ENCODE measurements at places on chromosomes 5 and 9.

- no peak for DNase-seq
These were observed 367.3 kb upstream of the C9orf72 start for GRCh38 chr9:27940535-27940934.

DNA sequence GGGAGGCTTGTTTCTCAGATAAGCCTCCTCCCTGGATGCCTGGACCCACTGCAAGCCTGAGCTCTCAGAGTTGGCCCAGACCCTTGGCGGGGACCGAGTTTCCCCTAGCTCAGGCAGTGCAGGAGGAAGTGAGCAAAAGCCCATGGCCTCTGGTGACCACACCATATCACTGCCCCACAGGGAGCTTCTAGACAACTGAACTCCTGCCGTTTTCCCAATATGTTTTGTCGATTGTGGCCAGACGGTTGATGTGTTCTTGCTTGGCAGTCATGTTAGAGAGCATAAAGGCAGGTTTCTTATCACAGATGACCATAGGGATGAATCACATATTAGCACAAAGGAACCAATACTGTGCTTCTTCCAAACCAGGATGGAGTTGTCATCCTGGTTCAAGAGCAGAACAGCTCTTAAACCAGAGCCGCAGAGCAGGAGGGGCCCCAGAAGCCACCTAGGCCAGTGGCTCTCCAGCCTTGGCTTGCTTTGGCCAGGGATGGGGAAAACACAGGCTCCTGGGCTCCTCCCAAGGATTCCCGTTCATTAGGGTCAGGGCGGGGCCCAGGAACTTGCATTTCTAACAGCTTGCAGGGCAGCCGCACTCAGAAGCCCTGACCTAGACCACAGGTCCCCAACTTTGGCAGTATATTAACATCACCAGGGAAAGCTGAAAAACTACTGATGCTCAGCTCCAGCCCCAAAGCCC, 113.1 kb upstream of the TBC1D2 start:
- no peak for DNase-seq

DNA sequence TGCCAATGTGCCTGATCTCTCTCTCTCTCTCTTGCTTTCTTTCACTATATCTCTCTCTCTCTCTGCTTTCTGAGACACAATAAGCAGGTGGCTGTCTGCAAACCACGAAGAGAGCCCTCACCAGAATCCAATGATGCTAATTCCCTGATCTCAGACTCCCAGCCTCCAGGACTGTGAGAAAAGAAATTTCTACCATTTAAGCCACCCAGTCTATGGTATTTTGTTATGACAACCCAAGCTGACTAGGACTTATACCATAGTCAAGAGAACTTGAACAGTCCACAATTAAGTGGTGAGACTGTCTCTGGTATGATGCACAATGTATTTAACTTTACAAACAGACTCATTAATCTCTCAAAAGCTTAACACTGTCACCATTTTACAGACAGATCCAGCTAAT, 67.0 kb downstream of the NFIB start:
- no peak for DNase-seq

- DNase-seq = no peak
These were observed 3.8 kb upstream of the GALT start for GRCh38 chr9:34642679-34643078.

GRCh38 chr9:96513622-96514021, 63.7 kb downstream of the HABP4 start:
- DNase-seq = no peak

GRCh38 chr9:134410071-134410834, 84.0 kb downstream of the RXRA start:
- DNase-seq = no peak

GRCh38 chr9:35760651-35761050, 6.6 kb upstream of the MSMP start:
- no peak for DNase-seq

DNA sequence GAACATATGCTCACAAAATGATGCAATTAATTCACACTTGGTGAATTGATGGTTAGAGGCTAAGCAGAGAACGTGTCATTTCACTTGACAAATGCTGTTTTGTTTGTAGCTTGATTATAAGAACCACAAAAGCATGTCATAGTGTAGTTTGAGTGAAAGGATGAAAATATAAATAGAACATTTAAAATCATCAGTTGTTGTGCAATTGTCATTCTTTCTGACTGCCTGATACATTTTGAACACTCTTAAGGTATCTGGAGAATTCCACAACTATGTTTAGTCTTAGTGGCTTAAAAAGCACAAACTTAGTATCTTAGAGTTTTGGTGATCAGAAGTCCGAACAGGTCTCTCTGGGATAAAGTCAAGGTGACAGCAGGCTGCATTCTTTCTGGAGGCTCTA, 129.4 kb downstream of the BASP1 start:
- DNase-seq = no peak

DNA sequence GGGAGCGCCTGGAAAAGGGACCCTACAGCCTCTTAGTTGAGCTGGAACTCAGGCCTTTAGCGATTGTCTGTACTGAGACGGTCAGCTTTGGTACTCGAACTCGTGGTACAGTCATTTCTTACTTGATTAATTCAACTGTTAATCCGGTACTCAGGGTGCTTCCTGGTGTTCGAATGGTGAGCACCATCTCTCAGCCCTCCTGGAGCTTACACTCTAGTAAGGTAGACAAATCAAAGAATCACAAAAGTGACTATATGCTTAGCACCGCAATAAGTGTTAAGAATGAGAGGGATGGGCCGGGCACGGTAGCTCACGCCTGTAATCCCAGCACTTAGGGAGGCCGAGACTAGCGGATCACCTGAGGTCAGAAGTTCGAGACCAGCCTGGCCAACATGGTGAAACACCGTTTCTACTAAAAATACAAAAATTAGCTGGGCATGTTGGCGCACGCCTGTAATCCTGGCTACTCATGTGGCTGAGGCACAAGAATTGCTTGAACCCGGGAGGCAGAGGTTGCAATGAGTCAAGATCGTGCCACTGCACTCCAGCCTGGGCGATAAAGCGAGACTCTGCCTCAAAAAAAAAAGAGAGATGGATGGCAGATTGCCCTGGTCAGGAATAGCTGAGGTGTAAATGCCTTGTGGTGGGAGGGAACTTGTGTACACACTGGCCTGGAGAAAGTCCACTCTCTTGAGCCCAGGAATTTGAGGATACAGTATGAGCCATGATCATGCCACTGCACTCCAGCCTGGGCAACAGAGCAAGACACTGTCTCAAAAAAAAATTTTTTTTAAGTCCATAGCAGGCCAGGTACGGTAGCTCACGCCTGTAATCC, 981 bp downstream of the TCOF1 start:
- DNase-seq = no peak

GRCh38 chr9:91555132-91555531, 131.5 kb upstream of the NFIL3 start:
- DNase-seq = no peak

- no peak for DNase-seq
These were observed 365.1 kb upstream of the RIOK2 start for GRCh38 chr5:97547999-97548738.

- no peak for DNase-seq
These were observed 12.2 kb upstream of the ADGRD2 start for GRCh38 chr9:124438091-124438490.

GRCh38 chr9:18474783-18475182, 830 bp downstream of the ADAMTSL1 start:
- DNase-seq = no peak

GRCh38 chr5:157925786-157926671, 67.1 kb upstream of the CLINT1 start:
- DNase-seq = no peak

- DNase-seq = no peak
These were observed 411.7 kb downstream of the SH3GL2 start for GRCh38 chr9:17990602-17991001.

- no peak for DNase-seq
These were observed 868.5 kb upstream of the NUDT12 start for GRCh38 chr5:104431002-104431620.

GRCh38 chr5:118126159-118126558, 862.2 kb downstream of the DTWD2 start:
- no peak for DNase-seq

GRCh38 chr5:141969783-141970771, 1.2 kb downstream of the RNF14 start:
- no peak for DNase-seq

DNA sequence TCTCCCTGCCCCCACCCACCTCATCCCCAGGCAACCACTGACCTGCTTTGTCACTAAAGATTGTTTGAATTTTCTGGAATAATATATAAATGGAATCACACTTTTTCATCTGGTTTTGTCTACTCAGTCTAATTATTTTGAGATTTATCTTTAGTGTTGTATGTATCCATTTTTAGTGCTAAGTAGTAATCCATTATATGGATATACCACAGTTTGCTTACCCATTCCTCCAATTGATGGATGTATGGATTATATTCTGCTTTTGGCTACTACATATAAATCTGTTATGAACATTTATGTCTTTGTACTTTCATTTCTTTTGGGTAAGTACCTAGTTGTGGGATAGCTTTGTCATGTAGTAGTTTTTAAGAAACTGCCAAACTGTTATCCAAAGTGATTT, 14.5 kb upstream of the ZNF622 start:
- no peak for DNase-seq

GRCh38 chr5:145586661-145587307, 248.4 kb downstream of the PRELID2 start:
- DNase-seq = no peak

DNA sequence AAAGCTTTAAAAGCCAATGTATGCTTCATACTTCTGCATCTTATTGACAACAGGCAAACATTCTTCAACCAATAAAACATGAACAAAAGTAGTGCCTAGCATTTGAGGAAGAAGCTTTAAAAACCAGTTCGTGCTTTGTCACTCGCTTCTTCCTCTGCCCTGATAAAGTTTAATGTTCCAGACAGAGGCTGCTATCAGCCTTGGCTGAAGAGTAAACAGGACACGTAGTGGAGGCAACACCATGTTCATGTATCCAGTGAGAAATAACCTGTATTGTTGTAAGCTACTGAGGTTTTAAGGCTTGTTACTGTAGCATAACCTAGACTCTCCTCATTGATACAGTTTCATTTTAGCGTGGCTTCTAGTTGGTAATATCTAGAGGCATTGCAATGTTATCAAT, 3.2 kb upstream of the FUBP3 start:
- no peak for DNase-seq

- no peak for DNase-seq
These were observed 3.8 kb upstream of the RASEF start for GRCh38 chr9:83066771-83067170.
